ENCODE measurements at places on chromosomes 16 and 17.

- DNase-seq: peak; percentile 33
Observed at GRCh38 chr16:89114159-89114981, 20.7 kb downstream of the ACSF3 start.

DNA sequence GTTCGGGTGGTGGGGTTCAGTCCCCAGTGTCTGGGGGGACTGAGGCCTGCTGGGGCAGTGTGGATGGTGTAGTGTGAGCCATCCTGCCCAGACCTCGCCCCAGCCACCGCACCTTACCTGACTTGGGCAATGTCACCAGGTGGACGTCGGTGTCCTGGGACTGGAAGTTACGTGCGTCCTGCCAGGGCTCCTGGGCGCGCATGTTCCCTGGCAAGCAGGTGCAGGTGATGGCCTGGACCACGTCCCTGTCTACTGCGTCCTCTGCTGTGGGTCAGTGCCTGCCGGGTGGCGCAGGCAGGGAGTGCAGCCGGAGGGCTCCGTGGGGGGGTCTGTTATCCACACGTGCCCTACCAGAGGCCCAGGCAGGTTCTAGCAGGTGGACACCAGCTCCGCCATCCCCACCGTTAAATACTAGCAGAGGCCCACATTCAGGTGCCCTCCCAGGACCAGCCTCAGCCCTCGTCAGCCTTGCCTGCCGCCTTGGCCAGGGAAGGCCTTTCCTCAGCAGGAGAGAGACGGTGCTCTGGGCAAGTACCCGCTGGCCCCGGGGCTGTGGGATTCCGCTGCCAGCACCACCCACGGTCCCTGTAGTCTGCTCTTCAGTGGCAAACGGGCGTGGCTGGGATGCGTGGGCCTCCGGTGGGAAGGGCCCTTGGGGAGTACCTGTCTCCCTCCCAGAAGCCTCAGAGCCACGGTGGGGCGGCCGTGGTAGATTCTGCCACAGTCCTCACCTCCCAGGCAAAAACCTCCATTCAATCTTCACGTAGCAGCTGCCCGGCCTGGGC is 8.1 kb upstream of the DPEP1 start:
- DNase-seq: no peak

DNA sequence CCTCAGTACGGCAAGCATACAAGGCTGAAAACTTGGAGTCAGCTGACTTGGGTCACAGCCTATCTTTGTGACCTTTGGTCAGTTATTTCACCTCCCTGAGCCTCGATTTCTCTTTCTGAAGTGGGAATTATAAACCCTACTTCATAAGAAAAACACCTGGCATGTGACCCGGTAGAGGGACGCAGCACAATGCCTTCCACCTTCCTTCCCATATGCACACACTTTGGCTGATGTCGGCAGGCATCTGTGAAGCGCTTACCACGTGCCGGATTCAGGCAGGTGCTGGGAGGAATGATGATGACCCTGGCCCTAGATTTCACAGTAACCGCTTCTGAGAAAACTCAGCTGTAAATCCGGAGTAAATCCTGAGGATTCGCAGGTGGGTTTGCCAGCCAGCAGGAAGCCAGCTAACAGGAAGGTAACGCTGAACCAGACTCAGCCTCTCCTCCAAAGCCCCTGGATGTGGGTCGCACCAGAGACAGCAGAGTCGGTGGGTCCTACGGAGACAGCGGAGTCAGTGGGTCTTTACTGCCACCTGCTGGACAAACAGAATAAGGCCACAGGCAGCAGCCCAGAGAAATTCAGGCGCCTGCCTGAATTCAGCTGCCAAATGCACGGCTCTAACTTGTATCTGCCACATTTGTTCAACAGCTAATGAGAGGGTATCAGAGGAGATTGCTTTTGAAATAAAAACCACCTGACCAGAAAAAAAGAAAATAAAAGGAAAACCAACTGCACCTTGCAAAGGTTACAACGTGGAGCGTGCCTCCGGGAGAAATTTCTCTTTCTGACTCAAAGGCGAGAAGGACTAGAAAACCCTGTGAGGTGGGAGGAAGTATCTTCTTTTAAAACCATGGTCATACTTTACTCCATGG is 16.6 kb downstream of the COPRS start:
- DNase-seq: peak; percentile 15

DNA sequence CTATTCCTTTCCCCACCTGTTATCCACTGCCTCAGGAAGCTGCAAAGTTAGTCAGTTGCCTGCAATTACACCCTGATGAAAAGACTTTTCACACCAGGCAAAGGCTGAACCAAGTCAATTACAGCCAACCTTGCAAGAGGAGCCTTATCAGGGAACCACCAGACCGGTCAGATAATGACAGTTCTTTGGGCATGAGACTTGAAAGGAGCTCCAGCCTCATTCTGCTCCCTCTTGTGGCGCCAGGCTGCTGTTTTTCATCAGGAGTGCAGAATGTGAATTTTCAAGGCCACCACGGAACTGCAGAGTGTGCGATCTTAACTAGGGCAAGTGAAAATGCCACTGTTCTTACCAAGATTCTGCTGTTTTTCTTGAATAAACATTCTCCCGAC is 22.5 kb downstream of the DNAI2 start:
- DNase-seq: no peak

- peak; percentile 45 for DNase-seq
Observed at GRCh38 chr17:58587713-58588117, 73.3 kb upstream of the MTMR4 start.

- DNase-seq: peak; percentile 80
Observed at GRCh38 chr17:67378454-67379250, 1.6 kb downstream of the PITPNC1 start.

DNA sequence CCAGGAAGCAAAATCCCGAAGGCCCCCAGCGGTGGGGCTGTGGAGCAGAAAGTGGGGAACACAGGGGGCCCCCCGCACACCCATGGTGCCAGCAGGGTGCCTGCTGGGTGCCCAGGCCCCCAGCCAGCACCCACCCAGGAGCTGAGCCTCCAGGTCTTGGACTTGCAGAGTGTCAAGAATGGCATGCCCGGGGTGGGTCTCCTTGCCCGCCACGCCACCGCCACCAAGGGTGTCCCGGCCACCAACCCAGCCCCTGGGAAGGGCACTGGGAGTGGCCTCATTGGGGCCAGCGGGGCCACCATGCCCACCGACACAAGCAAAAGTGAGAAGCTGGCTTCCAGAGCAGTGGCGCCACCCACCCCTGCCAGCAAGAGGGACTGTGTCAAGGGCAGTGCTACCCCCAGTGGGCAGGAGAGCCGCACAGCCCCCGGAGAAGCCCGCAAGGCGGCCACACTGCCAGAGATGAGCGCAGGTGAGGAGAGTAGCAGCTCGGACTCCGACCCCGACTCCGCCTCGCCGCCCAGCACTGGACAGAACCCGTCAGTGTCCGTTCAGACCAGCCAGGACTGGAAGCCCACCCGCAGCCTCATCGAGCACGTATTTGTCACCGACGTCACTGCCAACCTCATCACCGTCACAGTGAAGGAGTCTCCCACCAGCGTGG is 6.5 kb downstream of the CBX2 start:
- no peak for DNase-seq

GRCh38 chr17:77222356-77222755 is 81.6 kb downstream of the SEC14L1 start:
- DNase-seq: no peak

- no peak for DNase-seq
Observed at GRCh38 chr17:49574945-49575678, 559 bp upstream of the NXPH3 start.

- DNase-seq: no peak
Observed at GRCh38 chr17:20988896-20989295, 53.9 kb downstream of the USP22 start.

DNA sequence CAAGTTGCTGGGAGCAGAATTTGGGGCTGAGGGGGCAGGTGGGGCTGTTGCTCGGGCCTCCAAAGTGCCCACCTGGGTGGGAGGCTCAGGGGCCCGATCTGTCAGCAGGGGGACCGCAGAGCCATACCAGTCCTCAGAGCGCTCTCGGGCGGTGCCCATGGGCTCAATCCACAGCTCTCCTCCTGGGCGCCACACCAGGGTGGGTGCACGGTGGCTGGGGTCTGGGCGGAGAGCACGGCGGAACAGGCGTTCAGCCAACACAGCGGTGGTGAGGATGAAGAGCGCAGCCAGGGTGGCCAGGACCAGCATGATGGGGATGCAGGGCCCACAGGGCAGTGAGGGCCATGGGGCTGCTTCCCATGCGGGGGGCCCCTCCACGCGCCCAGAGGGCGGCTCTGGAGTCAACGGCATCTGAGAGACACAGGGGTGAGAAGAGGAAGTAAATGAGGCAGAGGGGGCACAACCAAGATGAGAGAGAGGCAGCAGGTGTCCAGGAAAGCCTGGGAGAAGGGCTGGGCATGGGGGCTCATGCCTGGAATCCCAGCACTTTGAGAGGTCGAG is 1.2 kb downstream of the C16orf54 start:
- DNase-seq: no peak

DNA sequence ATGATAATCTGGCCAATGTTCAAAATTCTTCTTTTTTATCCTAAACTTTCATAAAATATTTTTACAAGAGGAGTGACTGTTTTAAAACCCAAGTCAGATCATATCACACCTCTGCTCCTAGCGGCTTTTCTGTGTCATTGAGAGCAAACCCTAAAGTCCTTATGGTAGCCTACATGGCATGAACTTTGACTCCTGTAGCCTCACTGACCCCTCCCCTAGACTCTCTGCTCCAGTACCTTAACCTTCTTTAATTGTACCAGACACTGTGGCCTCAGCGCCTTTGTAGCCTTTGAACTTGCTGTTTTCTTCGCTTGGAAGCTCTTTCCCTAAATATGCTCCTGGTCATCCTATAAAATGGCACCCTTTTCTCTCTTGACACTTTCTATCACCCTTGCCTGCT is 7.3 kb upstream of the SMPD3 start:
- no peak for DNase-seq

- DNase-seq: no peak
Observed at GRCh38 chr17:47611372-47612350, 38.1 kb upstream of the KPNB1 start.

- DNase-seq: no peak
Observed at GRCh38 chr17:77830816-77831473, 127.6 kb upstream of the TNRC6C start.

- DNase-seq: no peak
Observed at GRCh38 chr16:78007121-78007520, 15.2 kb upstream of the CLEC3A start.

DNA sequence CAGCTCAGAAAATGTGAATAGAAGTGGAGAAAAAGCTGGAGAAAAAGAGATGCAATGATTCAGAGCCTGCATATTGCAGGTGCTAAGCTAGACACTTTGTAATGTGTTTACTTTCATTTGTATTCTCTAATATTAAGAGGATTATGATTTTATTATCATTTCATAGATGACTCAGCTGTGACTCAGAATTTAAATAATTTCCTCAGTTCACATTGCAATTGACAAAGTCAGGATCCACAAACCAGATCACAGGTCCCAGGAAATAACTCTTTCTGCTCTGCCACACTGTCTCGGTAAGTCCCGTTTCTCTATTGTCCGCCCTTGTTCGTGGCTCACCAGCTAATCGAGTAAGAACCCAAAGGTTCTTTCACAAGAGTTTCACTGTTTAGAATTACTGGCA is 235.4 kb upstream of the MON1B start:
- DNase-seq: no peak

DNA sequence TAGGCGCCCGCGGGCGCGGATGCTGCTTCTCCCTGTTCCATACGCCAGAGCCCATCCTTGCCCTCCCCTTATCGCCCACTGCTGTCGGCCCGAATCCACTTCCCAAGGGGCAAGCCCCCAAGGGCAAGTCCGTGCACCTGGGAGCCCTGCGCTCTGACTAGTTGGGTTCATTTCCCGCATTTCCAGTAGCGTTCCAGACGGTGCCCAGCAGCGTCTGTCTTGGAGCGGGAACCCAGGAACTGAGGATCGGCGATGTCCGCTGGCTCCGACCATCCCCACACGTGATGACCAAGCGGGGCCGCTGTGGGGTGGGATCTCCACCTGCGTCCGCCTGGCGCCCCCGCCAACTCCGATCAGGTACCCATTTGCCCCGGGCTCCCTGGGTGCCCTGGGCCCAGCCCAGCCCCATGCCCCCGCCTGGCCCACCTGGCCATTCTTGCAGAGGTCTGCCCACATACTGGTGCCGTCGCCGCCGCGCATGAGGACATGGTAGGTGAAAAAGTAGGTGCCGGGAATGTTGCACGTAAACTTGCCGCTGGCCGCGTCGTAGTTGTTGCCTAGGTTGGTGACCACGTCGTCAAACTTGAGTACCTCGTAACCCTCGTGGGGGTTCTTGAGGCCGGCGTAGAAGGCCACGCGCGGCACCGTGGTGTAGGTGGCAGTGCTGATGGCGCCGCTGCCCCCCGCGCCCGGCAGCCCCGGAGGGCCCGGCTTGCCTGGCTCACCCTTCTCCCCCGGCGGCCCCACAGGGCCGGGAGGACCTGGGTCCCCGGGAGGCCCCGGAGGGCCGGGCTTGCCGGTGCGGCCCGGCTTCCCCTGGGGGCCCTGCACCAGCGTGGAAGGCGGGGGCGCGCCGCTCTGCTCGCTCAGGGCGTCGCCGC is 837 bp downstream of the C1QL1 start:
- no peak for DNase-seq

DNA sequence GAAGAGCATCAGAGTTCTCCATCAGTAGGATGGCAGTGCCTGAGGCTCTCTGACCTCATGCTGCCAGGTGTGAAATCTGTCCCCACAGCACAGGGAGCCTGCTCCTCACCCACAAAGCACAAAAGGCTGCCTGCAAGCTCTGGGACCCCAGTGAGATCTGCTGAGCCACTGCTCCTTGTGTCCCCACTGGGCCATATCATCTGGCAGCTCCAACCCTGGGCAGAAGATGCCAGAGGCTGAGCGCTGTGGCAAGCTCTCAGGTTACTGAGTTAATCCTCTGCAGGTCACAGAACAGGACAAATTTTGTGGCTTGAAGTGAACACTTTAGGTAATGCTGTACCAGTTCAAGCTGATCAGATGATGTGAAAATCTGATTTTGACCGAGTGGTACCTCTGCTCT is 26.7 kb upstream of the ERN1 start:
- DNase-seq: no peak

DNA sequence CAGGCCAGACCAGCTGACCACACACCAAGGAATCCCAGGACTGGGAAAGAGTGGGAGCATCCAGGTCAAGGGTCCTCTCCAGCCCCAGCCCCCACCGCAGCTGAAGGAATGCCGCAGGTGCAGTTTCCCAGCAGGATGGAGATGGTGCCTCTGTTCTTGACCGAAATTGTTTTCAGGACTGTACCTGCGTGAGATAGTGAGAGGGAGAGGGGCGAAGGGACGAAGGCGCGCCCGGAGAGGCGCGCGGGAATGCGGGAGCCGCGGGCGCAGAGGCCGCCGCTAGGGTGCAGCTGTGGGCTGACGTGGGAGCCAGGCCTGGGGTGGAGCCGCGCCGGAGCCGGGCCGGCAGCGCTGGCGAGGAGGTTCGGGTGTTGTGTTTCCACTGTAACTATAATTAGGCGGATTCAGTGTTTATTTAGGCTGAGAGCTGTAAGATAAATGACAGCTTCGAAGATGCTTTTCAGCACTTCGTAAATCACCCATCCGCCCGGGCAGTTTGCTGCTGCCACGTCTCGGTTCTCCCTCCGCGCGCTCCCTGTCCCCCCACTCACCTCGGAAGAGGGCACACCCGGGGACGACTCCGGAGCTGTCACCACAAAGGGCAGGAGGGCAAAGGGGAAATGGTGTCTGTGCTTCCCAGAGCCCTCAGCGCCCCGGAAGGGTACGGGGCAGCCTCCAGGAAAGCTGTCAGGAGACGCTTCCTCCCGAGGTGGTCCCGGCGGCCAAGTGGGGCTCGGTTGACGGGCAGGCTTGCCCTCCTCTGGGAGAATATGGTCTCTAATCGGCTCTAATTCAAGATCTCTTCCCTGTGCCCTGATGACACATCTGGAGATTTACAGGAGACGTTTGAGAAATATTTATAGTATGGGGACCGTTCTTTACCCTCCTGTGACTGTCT is 38.2 kb downstream of the HOXB1 start:
- DNase-seq: peak; percentile 36

GRCh38 chr17:42436391-42436790 is 13.3 kb upstream of the CAVIN1 start:
- DNase-seq: no peak
